ENCODE measurements at places on chromosomes 5 and 9.
A peak's percentile ranks its signal among the peaks of the same experiment; 100 is the strongest.

- DNase-seq = peak; percentile 41
Measured at GRCh38 chr9:131503626-131504465, 1.1 kb downstream of the POMT1 start.

DNA sequence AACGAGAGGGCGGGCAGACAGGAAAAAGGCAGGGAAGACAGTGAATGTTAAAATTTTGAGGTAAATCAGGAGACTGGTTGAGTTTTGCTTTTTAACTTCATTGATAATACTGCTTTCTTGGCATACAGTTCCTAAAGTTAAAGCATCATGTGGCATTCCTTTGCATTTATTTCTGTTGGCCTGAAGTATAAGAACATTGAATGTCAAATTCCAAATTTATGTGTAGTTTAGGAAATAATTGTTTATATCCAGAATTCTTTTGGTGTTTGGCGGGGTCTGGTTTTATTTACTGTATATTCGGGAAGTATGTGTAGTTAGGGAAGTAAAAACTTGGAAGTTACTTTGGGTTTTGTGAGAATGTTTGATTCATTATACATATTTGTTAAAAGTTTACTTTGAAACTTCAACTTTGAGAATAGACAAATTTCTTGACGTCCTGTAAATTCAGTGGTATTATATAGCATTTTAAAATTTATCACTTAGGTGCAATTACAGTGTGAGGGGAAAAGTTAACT, 83.2 kb downstream of the PTPDC1 start:
- no peak for DNase-seq

- DNase-seq = no peak
Measured at GRCh38 chr5:121500310-121500709, 351.4 kb upstream of the FTMT start.

GRCh38 chr9:112049811-112050516, 125.1 kb downstream of the SUSD1 start:
- DNase-seq = no peak

GRCh38 chr9:7659766-7660165, 139.8 kb downstream of the DMAC1 start:
- DNase-seq = no peak

- DNase-seq = no peak
Measured at GRCh38 chr5:55634209-55634805, 77.8 kb downstream of the SLC38A9 start.

DNA sequence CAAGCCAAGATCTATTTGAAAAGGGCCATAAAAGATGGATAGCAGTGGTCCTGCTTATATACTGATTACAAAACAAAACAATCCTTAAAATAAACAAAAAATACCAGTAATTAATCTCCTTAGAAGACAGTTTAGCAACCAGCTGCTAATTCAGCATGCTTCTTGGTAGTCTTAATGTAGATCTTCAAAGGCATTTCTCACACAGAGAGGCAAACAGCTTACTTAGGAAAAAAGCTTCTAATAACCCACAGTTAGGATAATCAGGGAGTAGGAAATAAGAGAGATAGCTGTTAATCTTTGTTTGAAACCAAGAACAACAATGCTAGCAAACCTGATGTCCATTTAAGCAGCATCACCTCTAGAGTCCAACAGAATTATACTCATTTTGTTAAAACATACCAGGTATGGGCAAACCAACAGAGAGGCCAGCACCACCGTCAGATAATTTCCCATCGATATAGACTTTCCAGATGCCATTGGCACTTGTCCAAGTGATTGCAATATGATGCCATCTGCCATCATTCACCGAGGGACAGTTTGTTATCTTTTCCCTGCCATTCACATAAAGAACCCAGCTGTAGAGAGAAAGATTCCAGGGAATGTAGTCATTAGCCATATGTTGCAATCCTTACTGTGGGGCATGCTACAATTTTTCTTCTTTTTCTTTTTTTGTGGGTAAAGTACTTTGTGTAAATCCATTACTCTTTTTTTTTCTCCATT, 105.6 kb upstream of the TXNDC8 start:
- no peak for DNase-seq

DNA sequence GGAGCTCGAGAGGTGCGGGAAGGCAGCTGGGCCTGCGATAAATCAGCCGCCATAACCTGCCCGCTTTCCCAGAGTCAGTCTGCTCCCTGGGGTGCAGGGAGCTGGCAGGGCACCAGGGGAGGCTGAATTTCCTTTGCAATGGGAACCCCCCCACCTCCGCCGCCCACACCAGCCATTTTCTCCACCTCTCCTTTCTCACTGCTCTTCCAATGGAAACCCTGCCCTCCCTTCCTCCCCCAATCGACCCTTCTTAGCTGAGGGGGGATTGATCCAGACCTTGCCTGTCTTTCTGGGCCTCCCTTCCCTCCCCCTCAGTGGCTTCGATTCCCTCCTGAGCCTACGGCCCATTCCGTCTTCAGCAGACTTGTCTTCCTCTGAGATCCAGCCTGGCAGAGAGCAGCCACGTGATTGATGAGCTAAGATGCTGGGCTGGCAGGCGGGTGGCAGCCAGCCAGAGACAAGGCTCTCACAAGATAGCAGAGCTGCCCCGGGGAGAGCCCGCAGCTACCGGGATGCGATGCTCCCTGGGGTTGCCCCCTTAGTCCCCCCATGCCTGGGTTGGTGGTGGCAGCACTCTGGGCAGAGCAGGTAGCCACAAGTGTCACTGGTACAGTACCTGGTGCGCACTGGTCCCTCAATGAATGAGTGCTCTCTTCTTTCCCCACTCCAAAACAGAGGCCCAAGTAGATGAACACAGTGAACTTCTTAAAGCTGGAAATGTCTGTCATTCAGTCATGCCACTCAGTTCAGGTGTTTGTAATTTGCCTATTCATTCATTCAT, 53.7 kb upstream of the FABP6 start:
- no peak for DNase-seq

DNA sequence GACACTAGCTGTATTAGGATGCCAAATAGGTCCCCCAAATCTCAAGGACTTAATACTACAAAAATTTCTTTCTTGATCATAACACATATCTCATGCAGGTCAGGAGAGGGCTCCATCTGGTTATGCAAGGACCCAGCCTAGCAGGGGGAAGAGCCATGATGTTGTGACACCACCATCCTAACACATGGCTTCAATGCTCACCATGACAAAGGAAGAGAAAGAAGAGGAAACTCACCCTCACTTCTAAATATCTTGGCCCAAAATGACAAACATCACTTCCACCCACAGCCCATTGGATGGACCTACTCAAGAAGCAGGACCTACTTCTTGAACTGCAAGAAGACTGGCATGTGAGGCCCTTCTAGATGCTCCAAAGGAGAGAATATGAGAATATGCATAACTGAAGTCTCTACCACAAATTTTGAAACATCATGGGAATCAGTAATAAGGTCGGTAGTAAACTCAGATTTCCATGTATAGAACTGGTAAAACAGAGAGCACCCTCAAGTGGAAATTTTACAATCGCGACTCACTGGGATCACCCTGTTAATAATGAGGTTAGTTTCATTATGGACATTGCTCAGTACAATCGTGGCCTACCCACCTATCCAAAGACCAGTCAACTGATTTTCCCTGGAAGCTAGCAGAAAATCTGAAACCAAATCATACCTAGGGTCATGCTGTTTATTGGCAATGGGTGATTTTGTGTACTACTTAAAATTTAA, 308.2 kb downstream of the ACTL7B start:
- no peak for DNase-seq

DNA sequence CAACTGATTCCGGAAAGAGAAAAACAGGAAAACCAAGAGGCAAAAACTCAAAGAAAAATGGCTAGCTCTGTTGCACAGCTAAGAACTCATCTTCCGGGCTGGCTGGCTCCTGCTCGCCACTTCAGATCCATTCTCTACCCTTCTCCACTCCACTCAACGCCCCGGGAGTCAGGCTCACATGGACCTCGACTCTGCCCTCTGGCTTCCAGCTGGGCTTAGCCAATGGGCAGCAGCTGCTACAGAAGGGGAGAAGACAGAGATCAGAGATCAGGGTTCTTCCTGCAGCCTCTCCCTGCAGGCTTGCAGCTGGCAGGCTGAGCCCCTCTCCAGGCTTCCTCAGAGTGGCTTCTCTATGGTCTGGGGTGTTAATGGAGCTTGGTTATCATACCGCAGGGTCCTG, 187.5 kb downstream of the MED10 start:
- no peak for DNase-seq

GRCh38 chr5:180194410-180195345, 14.3 kb downstream of the RASGEF1C start:
- DNase-seq = no peak

- no peak for DNase-seq
Measured at GRCh38 chr5:81209869-81210493, 23.1 kb upstream of the CKMT2 start.

DNA sequence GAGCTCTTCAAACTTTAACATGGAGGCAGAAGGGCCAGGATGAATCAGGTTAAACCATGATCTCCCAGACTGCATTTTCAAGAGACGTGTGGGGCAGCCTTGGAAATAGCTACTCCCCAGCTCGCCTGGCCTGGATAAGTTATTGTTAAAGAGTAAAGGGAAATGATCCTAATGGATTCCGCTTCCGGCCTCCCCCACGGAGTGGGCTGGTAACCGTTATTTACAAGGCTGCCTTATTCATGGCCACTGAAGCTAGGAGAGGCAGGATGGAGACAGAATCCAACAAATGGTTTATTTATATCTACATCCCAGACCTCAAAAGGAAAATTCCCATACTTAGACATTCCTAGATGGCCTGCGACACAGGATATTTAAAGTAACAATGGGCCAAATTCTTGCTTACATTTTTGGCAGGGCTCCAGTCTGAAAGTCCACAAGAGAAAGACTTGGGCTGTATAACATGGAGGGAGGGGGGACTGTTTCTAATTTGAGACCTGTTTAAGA, 27.9 kb downstream of the SPRY4 start:
- DNase-seq = no peak

DNA sequence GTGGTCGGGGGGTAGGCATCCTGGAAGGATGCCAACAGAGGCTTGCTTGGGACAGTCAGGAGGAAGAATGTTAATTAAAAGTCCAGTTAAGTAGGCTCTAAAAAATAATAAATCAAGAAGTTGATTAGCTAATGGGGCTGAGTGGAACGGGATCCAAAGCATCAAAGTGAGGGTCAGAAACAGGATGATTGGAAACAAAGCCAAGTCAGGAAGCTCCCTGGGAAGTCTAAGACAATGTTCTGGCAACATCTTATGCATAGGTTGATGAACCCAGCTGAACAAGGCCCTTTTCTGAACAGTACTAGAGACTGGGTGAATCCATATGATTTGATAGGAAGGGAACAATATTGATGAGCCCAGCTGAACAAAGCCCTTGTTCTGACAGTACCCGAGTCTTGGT, 50.2 kb upstream of the STARD4 start:
- no peak for DNase-seq

DNA sequence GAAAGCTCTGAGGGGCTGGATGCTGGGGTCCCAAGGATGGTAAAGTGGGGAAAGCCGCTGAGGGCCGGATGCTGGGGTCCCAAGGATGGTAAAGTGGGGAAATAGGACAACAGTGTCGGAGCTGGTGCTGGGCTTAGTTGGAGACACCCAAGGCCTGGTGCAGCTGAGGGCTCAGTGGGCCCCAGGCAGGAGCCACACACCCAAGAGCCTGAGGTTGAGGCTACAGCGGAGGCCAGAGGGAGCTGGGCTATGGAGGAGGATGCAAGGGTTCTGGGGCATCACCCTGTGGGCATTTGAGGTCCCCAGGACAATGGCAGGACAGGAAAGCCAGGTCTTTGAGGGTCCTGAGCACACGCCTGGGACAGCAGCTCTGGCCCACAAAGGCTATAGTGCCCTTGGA, 19.1 kb upstream of the SLC9A3 start:
- DNase-seq = no peak

GRCh38 chr5:127498548-127498947, 18.9 kb upstream of the PRRC1 start:
- no peak for DNase-seq

- DNase-seq = no peak
Measured at GRCh38 chr5:135076051-135076491, 42.0 kb upstream of the PITX1 start.

GRCh38 chr5:72296256-72296655, 23.8 kb downstream of the MRPS27 start:
- no peak for DNase-seq

GRCh38 chr5:156326718-156327259, at the start of gene SGCD:
TSS of gene SGCD (plus strand) at chr5:156327164.
- DNase-seq = no peak

GRCh38 chr5:107387526-107388140, 283.1 kb downstream of the EFNA5 start:
- DNase-seq = no peak

DNA sequence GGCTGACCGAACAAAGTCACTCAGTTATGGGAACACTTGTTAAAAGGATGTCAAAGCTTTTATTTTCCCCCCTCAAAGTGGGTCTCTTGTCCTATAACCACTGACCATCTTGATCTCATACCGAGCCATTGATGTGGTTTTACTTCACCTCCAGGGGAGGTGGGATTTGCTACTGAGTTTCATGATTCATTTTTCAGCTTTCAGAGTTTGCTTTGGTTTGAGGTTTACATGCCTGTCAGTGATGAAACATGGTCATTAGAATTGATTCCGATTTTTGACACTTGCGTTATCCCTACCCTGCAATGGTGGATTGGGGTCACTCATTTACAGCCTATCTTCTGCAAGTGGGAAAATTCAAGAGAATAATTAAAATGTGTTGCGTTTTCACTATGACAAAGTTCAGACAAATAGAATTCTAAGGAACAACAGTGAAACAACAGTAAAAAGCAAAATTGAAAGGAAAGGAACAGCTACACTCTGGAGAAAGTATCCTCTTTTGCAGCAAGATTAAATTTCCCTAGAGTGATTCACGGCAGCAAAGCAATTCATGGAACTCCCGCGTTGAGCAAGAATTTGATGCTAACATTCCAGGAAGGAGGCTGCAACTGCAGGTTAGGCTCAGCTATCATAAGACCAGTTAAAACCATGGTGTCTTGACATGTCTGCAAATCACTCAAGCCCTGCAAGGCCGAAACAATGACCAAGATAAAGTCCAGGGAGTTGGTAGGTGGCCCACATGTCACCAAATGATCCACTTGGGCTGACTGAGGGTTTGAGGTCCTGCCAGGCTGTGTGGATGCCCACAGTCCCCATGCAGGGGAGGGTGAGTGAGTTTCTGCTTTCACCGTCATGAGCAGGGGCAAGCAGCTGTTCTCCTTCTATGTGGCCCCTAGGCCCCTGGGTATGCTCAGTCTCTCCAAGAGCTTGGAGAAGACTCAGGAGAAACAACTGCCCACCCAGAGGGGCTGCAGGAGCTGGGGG, 9.4 kb downstream of the GADD45G start:
- no peak for DNase-seq

DNA sequence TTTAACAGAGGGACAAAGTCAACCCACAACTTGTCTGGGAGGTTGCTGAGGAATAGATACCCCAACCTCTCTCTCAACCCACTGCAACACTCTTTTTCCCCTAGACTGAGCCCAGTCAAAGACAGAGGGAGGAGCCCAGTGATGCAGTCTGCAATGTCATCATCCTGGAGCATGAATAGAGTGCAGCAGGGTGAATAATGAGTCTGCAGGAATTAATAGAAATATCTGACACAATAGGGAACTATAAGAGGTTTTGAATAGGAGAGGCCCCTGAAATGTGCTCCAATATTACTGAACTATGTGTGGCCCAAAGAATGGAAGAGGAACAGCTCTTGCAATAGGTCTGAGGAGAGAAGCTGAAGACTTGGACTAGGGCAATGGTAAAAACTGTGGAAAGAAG, 59.1 kb downstream of the PDCD1LG2 start:
- no peak for DNase-seq

GRCh38 chr9:35500130-35500748, 10.3 kb downstream of the RUSC2 start:
- DNase-seq = no peak
